ENCODE measurements at places on chromosomes 4 and X.

DNA sequence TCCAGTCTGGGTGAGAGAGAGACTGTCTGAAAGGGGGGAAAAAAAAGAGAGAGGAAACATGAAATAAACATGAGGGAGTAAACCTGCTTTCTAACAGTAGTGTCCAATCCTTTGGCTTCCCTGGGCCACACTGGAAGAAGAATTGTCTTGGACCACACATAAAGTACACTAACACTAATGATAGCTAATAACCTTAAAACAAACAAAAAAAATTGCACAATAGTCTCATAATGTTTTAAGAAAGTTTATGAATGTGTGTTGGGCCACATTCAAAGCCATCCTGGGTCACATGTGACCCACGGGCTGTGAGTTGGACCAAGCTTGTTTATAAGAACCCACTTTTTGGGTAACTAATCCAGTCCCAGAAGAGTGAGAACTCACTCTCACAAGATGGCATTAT, 30.3 kb downstream of the PDS5A start:
- DNase-seq, result no peak

DNA sequence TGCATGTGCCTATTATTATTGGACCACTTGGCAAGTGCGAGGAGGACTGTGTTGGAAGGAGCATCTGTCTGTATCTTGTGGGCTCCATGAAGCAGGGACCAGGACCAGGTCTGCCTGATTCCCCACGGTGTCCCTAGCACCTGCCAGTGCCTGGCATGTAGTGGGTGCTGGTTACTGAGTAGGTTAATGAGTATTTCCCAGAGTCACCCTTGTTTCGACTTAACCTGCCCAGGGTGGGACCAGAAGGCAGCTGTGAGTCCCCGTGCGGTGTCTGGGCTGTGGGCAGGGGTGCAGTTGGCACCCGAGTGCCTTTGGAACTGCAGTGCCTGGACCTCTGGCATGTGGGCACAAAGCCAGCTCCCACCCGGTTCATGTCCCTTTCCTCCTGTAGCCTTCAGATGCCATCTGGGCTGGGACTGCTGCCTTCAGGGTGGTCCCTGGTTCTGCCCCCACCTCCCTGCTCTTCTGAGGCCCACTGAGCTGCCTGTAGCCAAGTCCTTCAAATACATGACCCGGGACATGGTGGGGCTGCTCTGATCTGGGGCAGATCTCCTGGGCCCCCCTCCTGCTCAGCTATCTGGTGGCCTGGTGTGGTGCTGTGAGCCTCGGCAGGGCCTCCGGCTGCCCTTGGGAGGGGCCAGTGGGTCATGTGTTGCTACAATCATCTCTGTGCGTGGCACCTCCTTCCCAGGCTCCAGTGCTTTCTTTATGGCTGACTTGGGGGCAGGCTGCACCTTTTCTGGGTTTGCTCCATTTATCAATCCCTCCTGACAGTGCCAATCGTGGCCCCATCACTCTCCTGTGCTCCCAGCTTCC, 53.0 kb upstream of the SORCS2 start:
- no peak for DNase-seq

- DNase-seq, result no peak
Observed at GRCh38 chr4:104942990-104943743, 203.5 kb upstream of the TET2 start.

- no peak for DNase-seq
Observed at GRCh38 chrX:95945528-95945927, 739.1 kb upstream of the DIAPH2 start.

DNA sequence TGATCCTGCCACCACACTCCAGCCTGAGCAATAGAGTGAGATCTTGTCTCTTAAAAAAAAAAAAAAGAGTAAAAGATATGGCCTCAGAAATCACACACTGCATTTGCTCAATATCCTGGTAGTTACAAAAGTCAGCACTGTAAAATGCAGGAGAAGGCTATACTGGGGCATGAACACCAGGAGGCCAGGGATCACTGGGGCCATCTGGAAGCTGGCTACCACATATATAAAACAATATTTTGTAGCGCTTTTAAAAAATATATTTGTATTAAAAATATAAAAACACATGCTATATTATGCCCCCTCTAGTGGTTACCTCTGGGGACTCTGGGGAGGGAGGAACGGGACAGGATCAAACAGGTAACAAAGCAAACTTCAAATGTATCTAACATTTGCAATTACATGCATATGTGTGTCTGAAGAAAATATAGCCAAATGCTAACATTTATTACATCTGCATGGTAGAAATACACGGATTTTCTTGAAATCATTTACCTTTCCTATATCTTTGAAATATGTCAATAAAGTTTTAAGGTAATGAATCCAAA, 4.0 kb downstream of the C4orf46 start:
- DNase-seq, result no peak

DNA sequence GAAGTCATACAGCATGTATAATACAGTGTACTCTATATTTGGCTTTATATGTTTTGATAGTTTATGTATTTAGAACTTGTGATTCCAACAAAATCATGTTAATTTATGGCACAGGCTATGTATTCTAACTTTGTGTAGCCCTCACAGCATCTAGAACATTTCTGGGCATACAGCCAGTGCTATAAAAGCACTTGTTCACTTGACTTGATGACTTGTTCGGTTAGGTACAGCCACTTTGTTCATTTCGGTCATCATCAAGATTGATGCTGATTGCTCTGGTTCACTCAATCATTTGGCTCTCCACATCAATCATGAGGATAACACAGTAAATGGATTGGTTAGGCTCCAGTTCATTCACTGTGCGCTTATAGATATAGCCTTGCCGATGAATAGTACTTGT, 97.6 kb upstream of the IRS4 start:
- DNase-seq, result no peak

GRCh38 chrX:110046001-110046400, 43.1 kb downstream of the TMEM164 start:
- no peak for DNase-seq

GRCh38 chr4:89725268-89725667, 111.7 kb downstream of the SNCA start:
- DNase-seq, result no peak

GRCh38 chrX:45083314-45083713, 117.4 kb downstream of the DIPK2B start:
- no peak for DNase-seq

DNA sequence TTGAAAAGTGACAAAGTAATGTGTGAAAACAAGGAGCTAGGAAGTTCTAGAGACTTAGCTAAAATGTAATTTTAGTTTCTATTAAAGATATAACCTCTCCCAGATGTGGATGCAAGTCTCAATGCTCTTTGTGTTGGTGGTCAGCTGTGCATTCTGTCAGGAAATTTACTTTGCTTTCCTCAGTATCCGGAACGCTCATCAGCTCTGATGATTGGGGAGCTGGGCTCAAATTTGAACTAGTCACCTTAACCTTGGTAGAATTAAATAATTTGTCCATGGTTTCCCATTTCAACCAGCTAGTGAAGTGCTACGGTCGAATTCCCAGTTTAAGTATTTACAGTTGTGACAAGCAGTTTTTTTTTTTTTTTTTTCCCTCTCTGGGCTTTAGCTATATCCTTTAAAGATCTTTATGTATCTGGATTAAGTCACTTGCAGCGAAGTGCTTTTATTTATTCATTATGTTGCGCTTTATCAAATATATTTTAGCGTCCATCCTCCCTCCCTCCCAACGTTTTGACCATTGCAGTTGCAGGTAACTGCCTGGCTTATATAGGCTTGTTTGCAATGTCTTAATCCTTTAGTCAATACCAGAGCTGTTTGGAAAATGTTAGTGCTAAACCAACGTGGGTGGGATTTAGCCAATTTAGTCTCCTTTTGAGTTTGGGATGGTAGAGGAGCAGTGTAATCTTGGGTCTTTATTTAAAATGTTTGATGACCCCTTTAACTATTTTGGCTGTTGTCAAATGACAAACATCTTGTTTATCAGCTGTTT, 2.1 kb downstream of the OGT start:
- no peak for DNase-seq

DNA sequence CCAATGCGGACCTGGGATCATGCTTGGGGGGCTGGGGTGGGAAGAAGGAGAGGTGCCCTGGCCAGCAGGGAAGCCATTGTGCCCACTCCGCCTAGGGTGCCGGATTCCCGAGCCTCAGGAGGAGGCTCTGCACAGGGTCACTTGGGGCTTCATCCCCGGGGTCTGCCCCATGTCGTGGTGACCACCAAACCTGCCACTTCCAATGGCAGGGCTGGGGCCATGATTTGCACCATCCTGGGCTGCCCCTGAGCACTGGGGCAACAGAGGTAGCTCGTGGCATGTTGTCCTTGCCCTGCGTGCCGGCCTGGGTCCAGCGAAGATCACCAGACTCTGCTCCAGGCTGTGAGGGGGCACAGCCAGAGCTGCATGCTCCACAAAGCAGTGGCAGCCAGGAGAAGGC, 71.4 kb upstream of the DCAF12L2 start:
- DNase-seq, result no peak

DNA sequence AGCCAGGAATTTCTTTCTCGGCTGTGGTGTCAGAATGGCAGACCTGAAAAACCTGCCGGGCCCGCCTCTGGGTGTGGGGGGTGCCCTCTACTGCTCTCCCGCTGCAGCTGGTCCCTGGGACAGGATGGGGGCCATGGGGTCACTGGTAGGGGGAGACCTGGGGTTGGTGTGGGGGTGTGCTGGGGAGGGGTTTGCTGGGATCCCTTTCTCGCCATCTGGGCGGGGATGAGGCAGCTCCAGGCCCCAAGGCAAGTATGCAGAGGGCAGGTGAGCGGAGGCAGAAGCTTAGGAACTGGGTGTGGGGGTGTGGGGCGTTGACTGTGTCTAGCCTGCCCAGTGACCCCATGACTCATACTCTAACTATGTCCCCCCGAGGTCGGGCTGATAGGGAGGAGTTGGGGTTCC, 884 bp downstream of the CCDC120 start:
- no peak for DNase-seq

DNA sequence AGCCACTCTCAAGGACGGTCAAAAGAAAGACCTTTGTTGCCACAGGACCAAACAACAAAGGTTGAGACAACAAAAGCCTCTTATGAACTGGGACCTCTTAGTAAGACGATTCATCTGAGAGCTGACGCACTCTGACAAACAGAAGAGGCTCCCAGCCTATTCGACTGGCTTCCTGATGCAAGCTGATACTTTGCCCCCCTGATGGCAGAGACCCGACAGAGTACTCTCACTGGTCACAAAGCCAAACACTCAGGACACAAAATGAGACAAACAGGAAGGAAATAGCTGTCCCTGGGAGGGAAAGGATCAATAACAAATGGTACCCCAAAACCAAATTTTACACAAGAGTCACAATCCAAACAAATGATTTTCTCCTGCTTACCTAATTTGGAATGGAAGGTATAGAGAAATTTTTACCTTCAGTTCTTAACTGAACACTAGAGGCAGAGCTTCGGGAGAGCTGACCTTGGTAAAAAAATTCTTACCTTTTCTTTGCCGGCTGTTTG, 75.2 kb upstream of the PLAC8 start:
- DNase-seq, result no peak

- DNase-seq, result no peak
Observed at GRCh38 chr4:187304133-187304532, 580.5 kb upstream of the FAT1 start.

GRCh38 chrX:133473451-133473850, 58.2 kb upstream of the GPC4 start:
- no peak for DNase-seq

- no peak for DNase-seq
Observed at GRCh38 chrX:130114141-130114588, 3.9 kb upstream of the ELF4 start.

DNA sequence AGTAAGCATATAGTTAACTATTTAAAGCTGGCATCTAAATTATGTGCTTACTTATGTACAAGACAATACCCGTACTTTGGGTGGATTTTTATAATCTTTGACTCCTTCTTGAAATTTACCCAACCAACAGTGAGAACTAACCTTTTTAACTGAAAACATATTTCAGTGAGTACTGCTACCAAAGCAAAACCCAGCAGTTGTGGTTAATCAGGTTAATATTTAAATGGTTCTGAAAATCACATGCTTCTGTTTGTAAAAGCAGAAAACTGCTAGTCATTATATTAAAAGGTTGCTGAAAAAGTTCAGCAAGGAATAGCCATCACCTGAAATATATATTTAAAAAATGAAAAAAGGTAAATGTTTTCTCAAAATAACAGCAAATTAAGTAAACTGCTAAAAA, 20.0 kb downstream of the UBE2D3 start:
- no peak for DNase-seq

DNA sequence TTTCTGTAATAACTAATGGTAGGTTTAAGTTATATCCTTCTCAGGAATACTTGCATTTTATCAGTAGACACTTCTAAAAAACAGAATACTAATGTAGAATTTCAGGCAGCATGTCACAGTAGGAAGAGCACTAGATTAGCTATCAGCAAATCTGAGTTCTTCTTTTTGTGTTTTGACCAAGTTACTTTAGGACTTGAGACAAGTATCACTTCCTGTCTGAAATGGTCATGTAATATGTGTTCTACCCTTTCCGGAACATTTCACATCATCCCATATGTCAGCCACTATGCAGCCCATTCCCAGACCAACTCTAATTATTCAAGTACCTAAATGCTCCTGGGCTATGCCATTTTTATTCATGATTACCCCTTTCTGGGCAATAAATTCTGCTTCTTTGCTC, 401.8 kb upstream of the RPS6KA3 start:
- DNase-seq, result no peak

DNA sequence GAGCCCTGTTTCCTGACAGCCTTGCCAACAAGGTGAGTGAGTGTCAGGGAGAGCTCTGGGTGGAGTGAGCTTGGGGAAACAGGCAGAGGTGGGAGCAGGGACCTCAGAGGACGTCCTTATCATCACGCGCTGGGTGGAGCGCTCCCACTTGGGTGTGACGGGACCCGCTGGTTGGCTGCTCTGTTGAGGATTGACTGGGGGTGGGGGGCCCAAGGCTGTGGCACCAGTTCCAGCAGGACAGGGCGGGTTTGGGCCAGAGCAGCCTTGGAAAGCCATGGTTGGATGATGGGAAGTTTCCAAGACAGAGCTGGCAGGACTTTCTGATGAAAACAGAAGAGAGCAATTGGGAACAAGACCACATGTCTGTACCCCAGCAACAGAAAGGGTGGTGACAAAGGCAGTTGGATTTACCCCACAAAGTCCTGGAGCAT, 3.0 kb upstream of the PCGF3 start:
- no peak for DNase-seq

DNA sequence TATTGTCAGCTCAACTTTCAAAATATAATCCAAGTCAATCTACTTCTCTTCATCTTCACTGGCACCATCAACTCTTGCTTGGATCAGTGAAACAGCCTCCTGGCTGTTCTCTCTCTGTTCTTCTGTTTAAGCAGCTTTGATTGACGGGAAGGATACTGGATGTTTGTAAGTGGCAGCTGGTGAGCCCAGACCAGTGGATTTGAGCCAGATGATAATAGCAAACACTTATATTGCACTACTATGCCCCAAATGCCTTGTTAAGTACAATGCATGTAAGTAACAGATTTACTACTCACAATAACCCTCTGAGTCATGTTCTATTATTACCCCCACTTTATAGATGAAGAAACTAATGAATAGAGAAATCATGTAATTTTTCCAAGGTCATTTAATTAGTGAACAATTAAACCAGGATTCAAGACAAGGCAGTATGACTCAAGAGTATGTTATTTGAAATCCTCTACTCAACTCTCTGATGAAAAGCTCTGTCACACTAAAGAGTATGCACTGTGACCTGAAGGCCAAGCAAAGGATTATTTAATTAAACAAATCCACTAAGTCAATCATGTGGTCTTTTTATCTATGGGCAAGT, 44.8 kb downstream of the SPANXN3 start:
- DNase-seq, result no peak
